ENCODE measurements at places on chromosomes 5 and 9. TPM values are rescaled to one million over a fixed set of nuclear protein-coding genes. Genes with fewer than 3 reads are reported as not detected.

DNA sequence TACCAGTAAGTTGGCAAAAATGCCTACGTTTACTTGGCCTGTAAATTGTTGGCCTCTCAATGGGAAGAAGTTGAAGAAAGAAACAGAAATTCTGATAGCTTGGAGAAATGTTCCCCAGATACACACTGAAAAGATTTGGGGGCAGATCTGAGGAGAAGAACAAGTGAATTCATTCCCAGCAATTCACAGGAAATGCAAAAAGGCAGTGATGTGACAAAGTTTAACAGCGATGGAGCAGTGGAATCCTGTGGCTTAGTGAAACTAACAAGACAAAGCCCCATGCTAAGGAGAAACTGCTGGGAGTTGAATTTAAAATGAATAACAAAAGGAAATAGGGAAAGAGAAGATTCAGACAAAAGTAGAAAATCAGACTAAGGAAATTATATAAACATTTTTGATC, 213.2 kb upstream of the EDIL3 start:
- DNase-seq: no peak

- no peak for DNase-seq
Measured at GRCh38 chr9:93231121-93231694, 47.3 kb downstream of the WNK2 start.

DNA sequence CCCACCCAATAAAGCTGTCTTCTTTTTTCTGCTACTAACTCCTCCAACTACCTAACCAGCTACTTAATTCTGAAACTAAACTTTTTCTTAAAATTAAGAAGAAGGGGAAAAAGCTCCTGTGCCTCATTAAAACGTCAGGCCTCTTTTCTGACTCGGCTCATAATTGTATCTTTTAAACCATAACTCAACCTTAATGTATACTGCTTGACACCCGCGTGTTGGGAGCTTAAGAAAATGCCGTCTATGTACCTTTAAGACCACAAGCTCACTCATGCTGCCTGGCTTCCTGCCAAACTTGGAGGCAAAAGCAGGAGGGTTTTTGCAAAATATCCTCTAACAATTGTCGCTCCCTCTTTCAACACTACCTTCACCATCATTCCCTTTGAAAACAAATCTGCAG, 5.0 kb downstream of the EBF1 start:
- peak; percentile 92 for DNase-seq

GRCh38 chr5:126651013-126651577, 50.3 kb downstream of the PHAX start:
- DNase-seq: no peak

GRCh38 chr5:68449380-68449779, 233.8 kb downstream of the PIK3R1 start:
- DNase-seq: no peak

DNA sequence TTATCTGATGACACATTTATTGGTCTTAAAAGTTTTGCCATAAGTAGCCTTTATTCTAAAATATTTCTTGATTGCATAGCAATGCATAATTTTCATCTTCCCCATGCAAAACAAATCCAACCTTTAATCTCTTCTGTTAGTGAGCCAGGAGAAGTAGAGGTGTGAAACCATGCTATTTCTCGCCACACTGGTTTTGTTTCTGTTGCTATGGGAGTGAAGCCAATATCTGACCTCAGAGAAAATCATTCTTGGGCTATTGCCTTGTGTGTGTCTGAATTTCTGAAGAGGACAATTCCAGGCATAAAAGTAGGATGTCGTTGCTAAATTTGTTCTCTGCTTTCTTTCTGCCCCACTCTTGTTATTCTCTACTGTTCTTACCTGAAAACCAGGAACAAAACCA, 183.6 kb downstream of the PTTG1 start:
- no peak for DNase-seq

DNA sequence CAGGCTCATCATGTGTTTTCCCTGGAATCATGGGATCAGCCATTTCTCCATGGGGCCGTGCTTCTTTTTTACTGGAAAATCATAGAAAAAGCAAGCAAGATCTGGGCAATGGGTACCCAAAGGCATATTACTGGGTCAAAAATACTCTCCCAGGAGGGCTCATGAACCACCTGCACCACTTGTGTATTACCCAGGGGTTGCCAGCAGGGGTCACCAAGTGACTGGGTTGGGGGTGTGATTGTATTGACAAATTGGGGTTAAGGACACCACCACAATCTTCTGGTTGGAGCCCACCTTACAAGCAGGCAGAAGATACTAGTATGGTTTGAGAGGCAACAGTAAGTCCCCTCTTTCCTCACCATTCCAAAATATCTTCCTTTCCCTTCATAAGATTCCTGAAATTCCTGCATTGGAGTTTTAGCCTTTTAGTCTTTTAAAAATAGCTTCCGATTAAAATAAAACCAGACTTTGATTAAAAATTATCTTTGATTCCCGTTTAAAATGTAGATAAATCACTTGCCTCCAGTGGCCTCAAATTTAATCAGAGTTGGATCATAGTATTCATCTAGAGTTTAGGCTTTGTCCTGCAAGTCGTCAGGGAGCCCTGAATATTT, 603.3 kb downstream of the KIF4B start:
- DNase-seq: no peak

- no peak for DNase-seq
Measured at GRCh38 chr9:69867081-69867814, 46.6 kb downstream of the CFAP95 start.

DNA sequence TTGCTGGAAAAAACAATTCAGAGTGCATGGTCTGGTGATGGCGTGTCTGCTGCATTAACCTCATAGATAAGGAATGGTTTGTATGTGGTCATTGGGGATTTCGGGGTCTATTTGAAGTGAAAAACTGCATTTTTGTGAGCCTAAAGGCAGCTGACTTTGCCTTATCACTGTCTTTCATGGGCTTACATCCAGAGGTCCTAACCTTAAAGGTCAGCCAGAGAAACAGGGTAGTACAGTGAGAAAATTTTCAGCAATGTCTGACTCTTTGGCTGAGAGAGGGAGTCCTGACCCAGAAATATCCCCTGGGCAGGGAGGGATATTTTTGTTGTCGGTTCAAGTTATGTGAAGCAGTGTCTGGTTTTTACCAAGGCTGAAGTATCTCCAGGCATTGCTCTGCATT, 5.7 kb downstream of the PCSK5 start:
- DNase-seq: no peak

- DNase-seq: no peak
Measured at GRCh38 chr9:107105784-107106183, 177.3 kb upstream of the RAD23B start.

- DNase-seq: no peak
Measured at GRCh38 chr5:69504036-69504435, 11.4 kb downstream of the OCLN start.

DNA sequence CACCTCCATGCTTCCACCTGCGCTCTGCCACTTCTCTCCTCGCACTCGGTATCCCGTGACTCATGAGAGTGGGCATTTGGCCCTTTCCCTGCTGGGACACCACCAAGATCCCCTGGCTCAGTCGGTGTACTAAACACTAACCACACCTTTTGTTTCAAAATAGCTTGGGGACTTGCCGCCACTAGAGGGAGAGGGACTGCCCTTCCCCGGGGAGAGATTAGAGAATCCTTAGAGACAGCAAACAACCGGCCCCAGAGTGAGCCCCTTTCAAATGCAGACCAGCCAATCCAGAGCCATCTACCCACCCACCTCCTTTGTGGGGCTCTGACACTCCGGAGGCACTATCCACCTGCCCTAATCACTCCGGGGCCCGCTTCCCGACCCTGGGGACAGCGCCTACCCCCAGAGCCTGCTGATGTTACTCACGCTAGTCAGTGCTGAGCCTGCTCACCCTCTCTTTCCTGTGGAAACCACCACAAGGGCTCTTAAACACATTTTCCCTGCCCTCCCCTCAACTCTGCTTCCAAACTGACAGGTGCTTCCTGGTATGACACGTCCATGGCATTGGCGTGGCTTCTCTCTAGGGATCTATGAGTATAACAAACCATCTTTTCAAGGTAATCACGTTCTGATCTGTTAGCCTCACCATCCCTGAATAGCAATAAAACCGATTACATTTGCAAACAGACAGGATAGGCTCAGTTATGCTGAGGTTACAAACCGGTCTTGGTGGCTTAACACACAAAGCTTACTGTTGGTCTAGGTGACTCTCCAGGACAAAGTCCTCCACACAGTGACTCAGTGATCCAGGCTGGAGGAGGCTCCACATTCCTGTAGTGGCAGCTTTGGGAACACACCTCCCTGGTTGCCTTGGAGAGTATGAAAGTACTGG, 180.1 kb upstream of the MVB12B start:
- DNase-seq: no peak

DNA sequence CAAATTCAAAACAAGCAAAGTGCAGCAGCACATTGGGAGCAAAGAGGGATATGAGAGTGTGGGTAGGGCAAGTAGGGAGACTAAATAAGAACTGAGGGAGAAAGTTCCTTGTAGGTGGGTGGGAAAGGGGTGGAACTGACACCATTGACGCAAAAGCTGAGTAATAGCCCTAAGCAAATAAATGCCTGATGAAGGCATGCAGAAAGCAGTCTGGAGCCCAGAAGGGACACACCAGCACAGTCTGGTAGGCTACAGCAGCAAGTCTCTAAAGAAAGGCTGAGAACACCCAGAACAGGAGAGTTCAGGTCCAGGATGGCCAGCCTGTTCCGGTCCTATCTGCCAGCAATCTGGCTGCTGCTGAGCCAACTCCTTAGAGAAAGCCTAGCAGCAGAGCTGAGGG, at the start of gene INSL4:
Gene INSL4, plus strand, starts transcription at position 208 of the 400 bp plus-strand sequence. Its CDS starts 105 bp downstream, at position 313.
- DNase-seq: no peak

DNA sequence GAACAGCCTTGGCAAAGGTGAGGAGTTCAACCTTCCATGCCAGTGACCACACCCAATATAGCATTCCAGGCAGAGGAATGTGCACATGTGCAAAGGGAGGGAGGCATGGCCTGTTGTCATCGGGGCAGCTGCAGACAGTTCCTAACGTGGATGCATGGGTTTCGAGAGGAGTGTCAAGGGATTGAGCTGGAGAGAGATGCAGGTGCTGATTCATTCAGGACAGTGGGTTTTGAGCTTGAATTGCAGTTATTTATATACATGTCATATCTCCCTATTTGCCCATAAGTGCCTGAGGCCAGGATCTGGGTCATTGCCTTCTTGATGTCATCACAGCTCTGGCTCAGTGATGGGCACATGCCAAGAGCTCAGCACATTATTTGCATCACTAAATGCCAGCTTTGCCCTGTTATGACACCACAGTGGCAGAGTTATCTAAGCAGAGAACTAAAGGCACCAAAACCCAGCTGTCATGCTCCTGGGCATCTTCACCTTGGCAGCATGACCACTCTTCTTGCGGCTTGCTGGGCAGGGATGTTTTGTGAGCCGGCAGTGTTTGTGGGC, 278.0 kb downstream of the NTRK2 start:
- no peak for DNase-seq

- DNase-seq: no peak
Measured at GRCh38 chr9:3768712-3769457, 243.1 kb upstream of the RFX3 start.

- DNase-seq: no peak
Measured at GRCh38 chr9:115730396-115730795, 423.2 kb upstream of the PAPPA start.

DNA sequence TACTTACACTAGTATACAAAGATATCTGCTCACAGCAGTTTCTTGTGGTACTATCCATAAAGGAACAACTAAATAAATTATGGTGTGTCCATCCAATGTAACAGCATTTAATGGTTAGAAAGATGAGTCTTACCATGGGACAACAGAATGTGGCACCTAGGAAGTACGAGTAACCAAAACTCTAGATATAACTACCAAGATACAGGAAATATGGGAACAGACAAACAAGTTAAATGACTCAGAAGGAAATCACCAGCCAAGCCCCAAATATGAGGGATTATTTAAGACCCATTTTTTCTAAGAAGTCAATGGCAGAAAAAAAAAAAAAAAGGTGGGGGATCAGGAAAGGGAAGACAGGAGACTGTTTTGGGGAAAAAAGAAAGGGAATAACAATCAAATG, 294.8 kb downstream of the PRELID2 start:
- no peak for DNase-seq

- no peak for DNase-seq
Measured at GRCh38 chr5:68315679-68316271, 100.2 kb downstream of the PIK3R1 start.

DNA sequence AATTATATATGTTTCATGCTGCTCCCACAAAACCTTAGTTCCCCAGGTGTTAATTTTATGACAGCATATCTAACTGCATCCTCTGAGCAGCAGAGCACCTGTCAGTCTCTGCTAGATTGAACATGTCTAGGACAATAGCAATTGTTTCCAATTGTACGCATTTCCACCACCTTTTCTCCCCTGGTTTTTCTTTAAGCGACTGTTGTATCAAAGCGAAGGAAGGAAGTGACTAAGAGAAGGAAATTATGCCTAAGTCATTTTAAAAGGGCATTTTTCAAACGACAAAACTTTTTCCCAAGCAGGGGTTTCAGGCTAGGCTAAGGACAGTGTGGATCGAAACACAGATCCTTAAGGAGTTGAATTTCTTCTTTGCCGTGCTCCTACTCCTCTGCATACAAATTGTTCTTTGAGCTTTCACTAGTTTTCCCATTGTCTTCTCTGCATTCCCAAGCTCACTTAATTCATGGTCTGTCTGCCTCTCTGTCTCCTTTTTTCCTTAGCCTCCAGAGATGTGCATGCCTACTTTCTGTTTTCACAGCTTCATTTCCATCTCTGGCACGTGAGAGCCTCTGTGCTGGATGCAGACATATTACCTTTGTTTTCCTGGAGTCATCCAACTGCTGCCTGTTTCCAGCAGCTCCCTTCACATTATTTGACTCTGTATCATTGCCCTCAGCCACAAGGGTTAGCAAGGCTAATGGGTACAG, 39.4 kb upstream of the STARD4 start:
- no peak for DNase-seq

DNA sequence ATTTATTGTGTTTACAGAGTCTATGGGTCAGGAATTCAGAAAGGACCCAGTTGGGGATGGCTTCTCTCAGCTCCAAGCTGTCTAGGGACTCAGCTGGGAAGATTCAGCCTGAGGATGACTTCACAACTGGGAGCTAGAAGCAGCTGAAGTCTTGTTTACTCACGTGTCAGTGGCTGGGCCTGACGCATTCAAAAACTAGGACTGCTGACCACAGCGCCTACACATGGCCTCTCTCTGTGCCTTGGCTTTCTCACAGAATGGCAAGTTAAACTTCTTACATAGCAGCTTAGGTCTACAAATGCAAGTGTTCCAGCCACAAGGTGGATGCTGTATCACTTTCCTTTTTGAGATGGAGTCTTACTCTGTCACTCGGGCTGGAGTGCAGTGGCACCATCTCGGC, 16.3 kb upstream of the PPP2CA start:
- DNase-seq: peak; percentile 75

DNA sequence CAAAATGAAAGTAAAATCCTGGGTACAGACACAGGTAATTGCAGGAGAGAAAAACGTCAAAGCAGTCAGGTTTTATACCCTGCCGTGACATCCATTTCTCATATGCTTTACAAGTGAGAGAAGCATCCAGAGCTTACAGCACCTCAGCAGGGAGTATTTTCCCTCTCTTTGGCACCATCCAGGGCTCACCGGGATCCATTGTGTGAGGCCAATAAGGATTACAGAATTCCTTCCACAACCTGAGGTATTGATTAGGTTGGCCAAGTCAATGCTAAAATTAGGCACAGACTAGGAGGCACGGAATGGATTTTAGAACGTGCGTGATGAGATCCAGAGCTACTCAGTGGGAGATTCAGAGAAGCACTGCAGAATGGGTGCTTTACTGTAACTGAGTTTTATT, 296.6 kb downstream of the FBXL7 start:
- DNase-seq: no peak

Gene ANKRD33B
- total RNA-seq: 2.7 TPM

Gene PTGDS
- total RNA-seq: 36.4 TPM

Gene C9orf153
- 0.27 TPM for total RNA-seq

Gene CD274
- 1.2 TPM for total RNA-seq

Gene ECM2
- total RNA-seq: 19.7 TPM

Gene NR6A1
- 1.8 TPM for total RNA-seq

Gene ARL14EPL
- not detected for total RNA-seq

Gene BTNL9
- 9.2 TPM for total RNA-seq

Data from sigmoid colon (tissue), 7 donors.